ENCODE measurements at places on chromosomes 13 and 19.

DNA sequence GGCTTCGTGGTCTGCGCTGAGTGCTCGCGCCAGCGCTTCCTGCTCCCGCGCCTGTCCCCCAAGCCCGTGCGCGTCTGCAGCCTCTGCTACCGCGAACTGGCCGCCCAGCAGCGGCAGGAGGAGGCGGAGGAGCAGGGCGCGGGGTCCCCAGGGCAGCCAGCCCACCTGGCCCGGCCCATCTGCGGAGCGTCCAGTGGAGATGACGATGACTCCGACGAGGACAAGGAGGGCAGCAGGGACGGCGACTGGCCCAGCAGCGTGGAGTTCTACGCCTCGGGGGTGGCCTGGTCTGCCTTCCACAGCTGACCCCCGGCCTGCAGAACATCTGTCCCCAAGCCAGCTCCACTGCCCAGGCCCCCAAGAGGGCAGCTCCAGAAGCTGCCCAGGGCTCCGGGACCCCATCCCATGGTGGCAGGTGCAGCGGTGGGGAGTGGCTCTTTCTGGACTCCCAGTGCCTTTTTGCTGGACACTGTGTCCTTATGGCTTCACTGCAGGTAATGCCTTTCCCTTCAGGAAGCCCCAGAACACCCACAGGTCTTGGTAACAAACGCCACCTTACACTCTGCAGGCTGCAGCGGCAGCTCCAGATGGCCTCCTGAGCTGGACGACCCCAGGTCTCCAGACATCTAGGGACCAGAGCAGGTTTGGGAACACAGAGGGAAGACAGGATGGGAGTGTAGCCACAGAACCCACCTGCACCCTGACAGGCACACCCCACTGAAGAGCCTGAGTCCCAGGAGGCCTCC is 9.3 kb downstream of the PLEKHF1 start:
- no peak for DNase-seq

GRCh38 chr13:93727211-93728141 is 500.9 kb downstream of the GPC6 start:
- DNase-seq: no peak

GRCh38 chr13:104181526-104182231 is 1115.5 kb upstream of the SLC10A2 start:
- no peak for DNase-seq

- DNase-seq: no peak
Observed at GRCh38 chr13:44853641-44854040, 135.6 kb downstream of the NUFIP1 start.

DNA sequence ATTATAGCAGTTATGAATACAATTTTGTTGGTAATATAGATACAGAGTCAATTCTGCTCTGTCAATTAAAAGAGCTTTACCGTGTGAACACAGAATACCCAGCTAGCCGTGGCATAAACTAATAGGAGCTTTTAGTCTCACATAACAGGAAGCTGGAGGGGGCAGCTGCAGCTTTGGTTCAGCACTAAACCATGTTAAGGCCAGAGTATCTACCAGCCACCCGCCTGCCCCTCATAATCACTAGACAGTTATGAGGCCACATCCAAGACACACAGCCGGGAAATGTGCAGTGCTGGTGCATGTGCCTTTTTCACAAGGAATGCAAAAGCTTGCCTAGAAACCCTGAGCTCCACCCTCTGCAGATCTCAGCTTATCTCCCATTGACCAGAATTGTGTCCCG is 62.3 kb downstream of the SGCG start:
- no peak for DNase-seq

DNA sequence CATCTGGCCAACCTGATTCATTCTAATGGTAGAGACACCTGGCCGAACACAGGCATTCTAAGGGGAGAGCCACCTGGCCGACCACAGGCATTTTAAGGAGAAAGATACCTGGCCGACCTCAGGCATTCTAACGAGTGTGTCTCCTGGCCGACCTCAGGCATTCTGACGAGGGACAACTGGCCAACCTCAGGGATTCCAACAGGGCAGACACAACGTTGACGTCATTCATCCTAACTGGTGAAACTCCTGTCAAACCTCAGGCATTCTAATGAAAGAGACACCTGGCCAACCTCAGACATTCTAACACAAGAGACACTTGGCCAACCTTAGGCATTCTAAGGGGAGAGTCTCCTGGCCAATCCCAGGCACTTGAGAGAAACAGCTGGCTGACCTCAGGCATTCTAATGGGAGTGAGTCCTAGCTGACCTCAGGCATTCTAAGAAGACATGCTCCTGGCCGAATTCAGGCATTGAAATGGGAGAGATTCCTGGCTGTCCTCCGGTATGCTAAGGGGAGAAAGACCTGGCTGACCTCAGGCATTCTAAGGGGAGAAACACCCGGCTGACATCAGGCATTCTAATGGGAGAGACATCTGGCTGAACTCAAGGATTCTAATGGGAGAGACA is 1352.5 kb downstream of the UQCRFS1 start:
- no peak for DNase-seq

- DNase-seq: no peak
Observed at GRCh38 chr19:7869453-7869909, 4.7 kb downstream of the PRR36 start.
